ENCODE measurements at places on chromosomes 7 and 10.
A peak's percentile ranks its signal among the peaks of the same experiment; 100 is the strongest.

GRCh38 chr7:157401567-157402387, 65.0 kb downstream of the DNAJB6 start:
- no peak for DNase-seq

DNA sequence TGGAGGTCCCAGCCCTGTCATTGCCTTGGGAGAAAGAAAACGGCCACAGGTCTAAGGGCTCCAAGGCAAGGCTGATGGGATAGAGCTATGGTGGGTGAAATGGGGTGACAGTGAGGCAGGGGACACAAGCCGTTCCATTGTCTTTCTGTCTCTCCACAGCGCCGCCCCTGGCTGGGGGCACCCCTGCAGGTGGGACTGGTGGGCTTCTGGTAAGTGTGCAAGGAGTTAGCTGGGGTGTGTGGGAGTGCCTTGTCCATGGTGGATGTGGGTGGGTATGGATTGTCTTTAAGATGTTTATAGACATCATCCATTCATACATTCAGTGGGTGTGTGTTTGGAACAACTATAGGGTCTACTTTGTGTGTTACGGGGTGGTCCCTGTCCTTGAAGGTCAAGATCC, 7.5 kb downstream of the SFXN3 start:
- DNase-seq = no peak

GRCh38 chr7:131400681-131401176, 73.1 kb downstream of the MKLN1 start:
- DNase-seq = no peak

GRCh38 chr10:122255509-122256301, 15.4 kb upstream of the BTBD16 start:
- no peak for DNase-seq

DNA sequence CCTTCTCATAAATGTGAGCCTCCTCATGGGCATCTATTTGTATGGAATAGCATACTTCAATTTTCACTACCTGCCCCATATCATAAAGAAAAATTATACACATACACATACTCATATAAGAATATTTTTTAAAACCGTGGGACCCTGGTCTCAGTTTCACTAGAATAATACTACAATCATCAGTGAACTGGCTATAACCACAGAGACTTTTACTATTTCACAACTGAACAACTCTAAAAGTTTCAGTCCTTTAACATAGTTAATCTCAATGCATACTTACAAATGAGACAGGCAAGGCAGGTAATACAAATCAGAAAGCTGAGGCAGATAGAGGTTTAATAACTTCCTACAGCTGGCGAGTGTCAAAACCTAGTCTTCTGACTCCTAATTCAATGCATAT, 83.1 kb downstream of the LRRN3 start:
- DNase-seq = no peak

GRCh38 chr7:158525648-158526484, 61.8 kb downstream of the PTPRN2 start:
- no peak for DNase-seq

- DNase-seq = no peak
These were observed 171.4 kb upstream of the PPP2R2D start for GRCh38 chr10:131729361-131729760.

DNA sequence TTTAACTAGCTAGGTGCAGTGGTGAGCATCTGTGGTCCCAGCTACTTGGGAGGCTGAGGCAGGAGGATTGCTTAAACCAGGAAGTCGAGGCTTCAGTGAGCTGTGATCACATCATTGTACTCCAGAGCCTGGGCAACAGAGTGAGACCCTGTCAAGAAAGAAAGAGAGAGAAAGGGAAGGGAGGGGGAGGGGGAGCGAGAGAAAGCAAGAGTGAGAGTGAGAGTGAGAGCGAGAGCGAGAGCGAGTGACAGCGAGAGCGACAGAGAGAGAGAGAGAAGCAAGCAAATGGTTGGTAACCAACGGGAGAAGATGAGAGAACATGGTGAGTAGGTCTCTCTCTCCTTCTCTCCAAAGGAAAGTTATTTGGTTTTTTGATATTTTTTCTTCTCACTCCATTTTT, 69.8 kb upstream of the DGKI start:
- DNase-seq = no peak

GRCh38 chr10:6385665-6386064, 182.9 kb downstream of the PFKFB3 start:
- DNase-seq = no peak

- no peak for DNase-seq
These were observed 477.0 kb upstream of the GALNT17 start for GRCh38 chr7:70654979-70655378.

DNA sequence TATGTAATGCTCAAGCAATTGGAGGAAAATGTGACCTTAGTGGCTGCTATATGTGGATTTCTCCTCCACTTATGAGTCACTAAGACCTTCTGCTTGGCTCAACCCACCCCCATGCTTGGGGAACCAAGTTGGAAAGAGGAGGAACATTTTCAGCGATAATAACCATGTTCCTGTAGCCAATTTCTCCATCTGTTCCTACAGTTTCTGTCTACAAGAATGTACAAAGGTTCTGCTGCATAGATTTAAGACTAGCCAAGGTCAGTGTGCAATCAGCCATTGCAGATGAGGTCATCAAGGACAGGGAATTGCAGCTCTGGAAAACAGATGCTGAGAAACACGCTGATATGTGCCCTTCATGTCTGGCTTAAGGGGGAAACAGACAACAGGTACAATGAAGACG, 5.6 kb upstream of the NRCAM start:
- DNase-seq = no peak

GRCh38 chr10:71770789-71771188, 2.5 kb downstream of the VSIR start:
- no peak for DNase-seq

DNA sequence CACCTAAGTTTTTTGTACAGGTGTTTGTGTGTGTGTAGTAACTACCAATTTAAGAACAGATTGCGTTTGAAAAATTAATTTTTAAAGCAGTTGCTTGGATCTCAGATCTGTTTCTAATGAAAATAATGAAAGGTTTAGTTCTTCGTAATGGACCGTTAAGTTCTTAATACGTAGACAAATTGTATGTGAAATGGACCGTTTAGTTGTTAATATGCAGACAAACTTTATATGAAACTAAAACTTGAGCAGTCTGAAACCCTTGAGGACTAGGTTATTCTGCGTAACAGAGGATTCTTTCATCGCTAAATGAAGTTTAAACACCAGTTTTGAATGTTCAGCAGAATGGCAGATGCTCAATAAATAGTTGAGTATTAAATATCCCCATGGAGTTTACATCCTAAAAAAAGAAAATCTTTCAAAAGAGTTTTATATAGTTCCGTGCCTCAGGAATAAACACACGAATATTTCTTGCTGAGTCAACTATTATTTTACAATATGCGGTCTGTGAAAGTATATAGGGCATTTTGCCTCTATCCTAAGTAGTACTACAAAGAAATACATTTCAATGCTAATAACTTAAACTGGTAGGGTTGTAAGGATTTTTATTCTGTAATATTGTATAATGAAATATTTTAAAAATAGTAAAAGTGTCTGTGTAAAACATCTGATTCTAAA, 1.2 kb downstream of the DBF4 start:
- no peak for DNase-seq

- no peak for DNase-seq
These were observed 563.9 kb upstream of the C7orf33 start for GRCh38 chr7:148026713-148027112.

DNA sequence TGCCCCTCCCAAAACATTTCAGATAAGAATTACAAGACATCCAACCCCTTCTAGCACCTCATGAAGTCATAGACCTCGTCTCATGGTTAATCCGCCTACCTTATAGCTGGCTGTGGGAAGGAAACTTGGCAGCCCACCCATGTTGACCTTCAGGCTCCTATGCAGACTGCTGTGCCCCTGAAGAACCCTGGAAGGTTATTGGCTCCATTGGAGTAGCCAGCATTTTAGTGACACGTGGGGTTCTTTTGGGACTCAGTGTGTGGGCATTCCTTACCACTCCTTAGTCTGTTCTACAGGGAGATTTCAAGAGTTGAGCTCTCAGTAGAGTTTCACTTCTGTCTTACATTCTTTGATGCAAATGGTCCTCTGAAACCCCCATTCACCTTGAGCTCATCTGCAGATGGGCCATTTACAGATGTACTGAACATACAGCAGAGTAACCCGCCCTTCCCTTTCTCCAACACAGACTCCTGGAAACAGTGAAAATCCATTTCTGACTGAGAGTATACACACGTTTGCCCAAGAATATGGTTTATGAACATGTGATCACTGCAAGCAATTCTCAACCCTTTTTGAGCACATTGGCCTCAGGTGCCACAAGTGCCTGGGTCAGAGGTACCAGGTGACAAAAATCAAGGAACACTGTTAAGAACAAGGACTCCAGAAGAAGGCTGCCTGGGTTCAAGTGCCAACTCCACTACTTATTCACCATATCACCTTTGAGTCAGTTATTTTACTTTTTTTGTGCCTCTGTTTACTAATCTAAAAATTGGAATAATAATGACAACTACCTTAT, 54.0 kb upstream of the HECW1 start:
- DNase-seq = no peak

GRCh38 chr7:1365846-1366245, 93.4 kb downstream of the MICALL2 start:
- no peak for DNase-seq

DNA sequence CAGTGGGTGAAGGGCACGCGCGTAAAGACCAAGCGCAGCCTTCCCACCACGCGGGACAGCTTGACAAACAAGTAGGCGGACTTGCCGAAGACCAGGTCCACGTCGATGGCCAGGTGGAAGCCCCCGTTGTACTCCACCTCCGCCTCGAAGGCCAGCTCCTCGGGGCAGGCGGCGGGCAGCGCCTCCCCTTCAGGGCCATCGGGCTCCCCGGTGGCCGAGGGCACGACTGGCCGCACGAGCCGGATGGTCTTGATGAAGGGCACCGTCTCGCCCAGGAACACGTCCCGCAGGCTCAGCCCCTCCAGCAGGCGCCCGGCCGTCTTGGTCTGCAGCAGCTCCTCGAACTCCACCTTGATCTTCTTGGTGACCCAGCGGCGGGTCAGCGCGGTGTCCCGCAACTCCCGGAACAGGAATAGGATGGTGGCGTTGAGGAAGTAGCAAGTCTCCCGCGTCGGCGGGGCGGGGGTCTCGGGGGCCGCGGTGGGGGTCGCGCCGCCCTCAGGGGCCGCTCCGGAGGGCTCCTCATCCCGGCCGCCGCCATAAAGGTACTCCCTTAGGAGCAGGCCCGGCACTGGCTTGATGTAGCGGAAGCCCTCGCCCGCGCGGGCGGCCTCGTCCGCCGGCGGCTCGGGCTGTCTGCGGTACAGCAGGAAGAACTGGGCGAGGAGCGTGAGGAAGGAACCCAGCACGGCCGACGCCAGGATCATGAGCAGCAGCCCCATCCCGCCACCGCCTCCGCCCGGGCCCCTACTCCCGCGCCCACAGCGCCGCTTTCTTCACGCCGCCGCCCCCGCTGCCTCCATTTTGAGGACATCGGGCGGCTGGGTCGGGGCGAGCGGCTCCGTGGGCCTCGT, 507 bp downstream of the PDZD8 start:
- peak; percentile 9 for DNase-seq

DNA sequence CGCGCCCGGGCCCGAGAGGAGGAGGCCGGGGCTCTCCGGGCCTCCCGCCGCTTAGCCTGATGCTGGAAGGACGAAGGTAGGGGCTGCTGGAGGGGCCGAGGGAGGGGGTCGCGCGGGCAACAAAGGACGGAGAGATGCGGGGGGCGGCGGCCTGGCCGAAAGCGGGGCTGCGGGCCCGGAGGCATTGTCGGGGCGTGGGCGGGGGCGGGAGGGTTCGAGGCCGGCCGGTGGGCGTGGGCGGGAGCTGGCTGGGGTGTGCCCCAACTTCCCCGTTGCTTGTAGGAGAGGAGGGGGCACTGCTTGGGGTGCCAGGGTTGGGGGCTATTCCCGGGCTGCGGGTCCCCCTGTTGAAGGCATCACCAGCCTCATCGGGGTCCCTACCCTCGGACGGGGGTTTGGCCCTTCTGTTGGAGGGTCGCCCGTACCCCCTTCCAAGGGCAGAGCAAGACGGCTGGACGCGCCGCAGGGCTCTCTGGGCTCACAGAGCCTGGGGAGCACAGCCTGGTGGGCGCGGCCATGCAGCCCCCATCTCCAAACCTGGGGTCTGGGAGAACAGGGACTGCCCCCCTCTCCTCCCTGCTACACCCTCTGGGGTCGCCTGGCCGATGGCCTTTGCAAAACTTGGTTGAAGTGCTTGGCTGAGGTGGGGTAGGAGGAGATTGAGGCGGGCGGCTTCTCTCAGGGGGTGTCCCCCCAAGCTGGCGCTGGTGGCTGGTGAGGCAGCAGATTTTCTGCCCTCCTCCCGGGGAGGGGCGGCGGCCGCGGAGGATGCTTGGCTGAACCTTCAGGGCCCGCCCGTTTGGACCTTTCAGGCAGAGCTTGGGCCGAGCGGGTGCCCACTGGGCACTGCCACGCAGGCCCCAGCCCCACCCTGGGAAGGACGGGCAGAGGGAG, 699 bp downstream of the CLIP2 start:
- DNase-seq = no peak

DNA sequence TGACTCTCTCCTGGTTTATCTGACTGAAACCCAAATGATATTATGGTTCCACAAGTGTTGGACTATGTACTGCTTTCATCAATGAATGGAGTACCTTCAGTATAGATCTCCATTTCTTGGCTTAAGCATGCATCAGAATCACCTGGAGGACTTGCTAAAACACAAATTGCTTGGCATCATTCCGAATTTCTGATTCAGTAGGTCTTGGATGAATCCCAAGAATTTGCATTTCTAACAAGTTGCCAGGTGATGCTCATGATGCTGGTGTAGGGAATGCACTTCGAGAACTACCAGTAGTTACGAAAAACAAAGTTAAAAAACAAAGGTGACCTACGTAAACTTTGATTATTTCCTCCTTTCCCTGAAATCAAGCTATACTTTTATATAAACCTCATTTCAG, 119.0 kb upstream of the FEZF1 start:
- DNase-seq = no peak

DNA sequence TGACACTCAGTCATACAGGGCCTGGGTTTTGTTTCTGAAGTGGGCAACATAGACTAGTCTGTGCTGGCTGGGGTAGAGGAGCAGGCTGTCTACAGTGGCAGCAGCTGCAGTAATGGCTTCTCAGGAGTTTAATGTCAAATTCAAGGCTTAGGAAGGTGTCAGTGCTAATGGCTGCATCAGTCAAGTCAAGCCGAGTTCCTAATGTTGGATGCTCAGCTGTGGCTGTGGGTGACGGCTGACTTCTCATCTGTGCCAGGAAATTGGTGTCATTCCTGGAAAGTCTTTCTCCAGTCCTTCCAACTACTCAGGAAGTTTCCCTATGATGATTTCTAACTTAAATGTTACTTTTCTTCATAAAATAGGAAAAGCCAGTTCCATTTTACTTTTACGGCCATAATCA, 468.1 kb upstream of the IGFBP3 start:
- no peak for DNase-seq

- DNase-seq = no peak
These were observed 37.7 kb downstream of the SNX13 start for GRCh38 chr7:17902599-17902998.

GRCh38 chr7:47290867-47291266, 291.0 kb downstream of the TNS3 start:
- DNase-seq = no peak

DNA sequence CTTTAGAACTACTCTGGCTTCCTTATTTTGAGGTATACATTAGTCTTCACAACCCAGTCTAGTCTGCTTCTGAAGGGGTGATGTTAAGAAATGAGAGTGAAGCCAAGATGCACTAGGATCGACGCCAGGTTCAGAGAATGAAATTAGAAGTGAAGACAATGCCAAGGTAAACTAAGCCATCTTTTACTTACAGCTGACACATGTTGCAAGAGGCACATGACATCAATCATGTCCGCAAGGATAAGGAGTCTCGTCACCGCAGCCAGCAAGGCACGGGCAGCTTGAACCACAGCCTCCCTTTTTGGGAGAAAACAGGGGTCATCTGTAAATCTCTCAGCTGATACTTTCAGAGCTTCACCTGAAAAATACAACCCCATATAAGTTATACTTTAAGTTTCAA, 156.7 kb downstream of the CTNNA3 start:
- DNase-seq = no peak

Measured in activated T-helper 1 cell treated with anti-CD3 and anti-CD28 coated beads, Interleukin-2, amount 50 U/mL, for 16 hours (primary cell).